CD8-positive, alpha-beta memory T cell (primary cell): ENCODE measurements at places on chromosomes 7 and 10.

DNA sequence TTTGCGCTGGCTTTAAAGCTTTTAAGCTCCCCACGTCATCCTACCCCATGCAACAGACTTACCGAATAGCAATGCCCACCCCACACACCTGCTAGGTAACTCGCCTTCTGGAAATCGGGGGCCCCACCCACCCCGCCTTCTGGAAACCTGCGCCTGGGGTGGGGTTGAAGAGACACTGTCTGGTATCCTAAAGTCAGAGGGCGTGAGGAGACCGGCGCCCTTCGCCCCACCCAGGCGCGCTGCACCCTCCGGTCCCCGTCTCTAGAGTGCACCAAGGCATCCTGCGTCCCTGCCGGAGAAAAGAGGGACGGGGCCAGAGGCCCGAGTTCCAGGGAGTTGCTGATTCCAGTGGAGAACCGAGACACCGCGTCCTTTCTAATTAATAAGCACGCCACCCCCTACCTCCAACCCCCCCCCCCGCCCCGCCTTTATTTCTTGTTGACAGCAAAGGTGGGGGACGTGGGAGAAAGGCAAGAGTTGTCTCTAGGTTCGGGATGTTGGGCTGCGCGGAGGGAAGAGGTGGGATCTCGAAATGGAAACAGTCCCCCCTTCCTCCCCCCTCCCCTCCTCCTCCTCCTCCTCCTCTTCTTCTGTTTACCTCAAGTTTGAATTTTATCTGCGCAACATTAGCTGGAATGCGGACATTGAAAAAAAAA lies 220.9 kb upstream of the MKLN1 start:
- peak; percentile 85 for DNase-seq

- no peak for DNase-seq
These were observed 3.1 kb upstream of the INPP5A start for GRCh38 chr10:132534391-132535064.

GRCh38 chr7:95793658-95794057 lies 21.3 kb downstream of the DYNC1I1 start:
- no peak for DNase-seq

- DNase-seq, result no peak
These were observed 37.3 kb downstream of the INPP5A start for GRCh38 chr10:132574783-132575319.

DNA sequence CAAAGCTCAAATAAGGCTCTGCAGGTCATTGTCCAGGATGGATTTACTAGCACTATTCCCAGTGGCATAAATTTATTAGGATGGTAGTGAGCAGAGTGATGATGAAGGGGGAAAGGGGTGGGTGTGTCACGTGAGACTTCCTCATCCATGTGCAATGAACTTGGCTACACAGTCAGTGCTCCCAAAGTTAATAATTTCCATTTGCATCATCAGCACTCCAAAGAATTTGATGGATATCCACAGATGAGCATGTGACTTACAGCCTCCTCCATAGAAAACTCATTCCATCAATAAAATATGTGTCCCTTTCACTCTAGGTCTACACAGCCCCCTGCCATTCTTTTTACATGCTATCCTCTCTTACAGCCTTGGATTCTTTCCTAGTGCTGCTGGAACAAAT lies 142.6 kb upstream of the PLPP4 start:
- DNase-seq, result no peak

GRCh38 chr7:12422554-12423320 lies 19.1 kb upstream of the VWDE start:
- DNase-seq, result no peak

DNA sequence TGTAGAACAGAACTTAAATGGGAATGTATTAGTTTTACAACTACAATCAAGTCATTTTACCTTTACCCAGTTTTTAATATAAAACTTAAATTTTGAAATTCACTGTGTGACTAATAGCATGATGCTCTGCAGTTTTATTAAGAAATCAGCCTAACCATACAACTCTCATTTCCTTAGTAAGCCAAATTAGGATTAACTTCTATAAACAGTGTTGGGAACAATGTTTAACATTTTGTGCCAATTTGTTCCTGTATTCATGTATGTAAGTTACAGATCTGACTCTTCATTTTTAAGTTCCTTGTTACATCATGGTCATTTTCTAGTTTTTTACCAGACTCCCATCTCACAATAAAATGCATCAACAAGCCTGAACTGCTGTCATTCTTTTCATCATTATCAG lies 209.8 kb downstream of the ZEB1 start:
- no peak for DNase-seq

GRCh38 chr10:5538446-5538845 lies 13.7 kb downstream of the CALML3 start:
- DNase-seq, result no peak

- DNase-seq, result no peak
These were observed 53.8 kb downstream of the LSM5 start for GRCh38 chr7:32436146-32436928.

DNA sequence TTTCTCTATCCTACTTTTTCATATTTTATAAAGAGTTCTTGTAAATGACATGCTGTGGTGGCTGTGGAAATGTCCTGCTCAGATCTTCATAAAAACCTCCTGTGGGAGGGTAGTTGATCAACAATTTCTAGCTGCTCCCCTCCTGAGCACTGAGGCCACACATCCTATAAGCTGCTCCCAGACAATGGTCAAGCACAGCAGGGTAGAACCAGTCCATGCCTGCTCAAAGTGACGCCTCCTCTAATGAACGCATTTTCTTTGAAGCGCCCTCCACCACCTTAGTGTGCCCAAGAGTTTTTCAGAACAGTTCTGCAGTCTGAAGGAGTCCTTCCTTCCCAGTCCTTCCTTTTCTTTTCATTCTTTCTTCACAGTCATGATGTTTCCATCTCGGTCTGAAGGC lies 298.6 kb upstream of the CACNA2D1 start:
- DNase-seq, result no peak

DNA sequence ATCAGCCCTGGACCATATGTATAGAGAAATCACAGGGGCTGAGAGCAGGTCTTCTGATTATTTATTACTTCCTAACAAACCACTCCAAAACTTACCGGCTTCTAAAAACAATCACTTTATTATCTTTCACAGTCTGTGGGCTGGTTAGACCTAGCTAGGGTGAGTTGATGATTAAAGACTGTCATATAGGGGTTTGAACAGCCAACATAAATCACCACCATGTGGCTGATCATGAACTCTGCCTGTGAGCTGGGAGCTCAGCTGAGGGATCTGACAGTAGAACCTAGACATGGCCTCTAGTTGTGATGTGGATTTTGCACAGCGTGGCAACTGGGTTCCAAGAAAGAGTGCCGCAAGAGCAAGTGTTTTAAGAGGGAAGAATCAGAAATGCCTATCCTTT lies 305.4 kb downstream of the CSTF2T start:
- DNase-seq, result no peak

DNA sequence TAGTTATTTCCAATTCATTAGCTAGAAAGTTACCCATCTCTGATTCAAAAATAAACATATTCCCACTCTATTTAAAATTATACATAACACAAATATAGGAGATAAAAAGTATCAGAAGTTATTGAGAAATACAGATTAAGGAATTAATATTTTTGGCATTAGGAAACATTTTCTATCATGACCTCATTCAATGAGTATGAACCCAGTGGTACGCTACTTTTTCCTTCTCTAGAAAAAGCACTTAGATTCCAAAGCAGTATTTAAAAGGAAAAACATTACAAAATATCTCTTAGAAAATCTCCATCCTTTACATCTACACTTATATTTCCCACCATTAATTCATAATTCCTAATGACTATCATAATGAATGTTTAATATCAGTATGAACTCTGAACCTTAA lies 240.6 kb upstream of the GNAI1 start:
- DNase-seq, result no peak

GRCh38 chr10:32417911-32418547 lies 27.9 kb upstream of the CCDC7 start:
- DNase-seq, result no peak

DNA sequence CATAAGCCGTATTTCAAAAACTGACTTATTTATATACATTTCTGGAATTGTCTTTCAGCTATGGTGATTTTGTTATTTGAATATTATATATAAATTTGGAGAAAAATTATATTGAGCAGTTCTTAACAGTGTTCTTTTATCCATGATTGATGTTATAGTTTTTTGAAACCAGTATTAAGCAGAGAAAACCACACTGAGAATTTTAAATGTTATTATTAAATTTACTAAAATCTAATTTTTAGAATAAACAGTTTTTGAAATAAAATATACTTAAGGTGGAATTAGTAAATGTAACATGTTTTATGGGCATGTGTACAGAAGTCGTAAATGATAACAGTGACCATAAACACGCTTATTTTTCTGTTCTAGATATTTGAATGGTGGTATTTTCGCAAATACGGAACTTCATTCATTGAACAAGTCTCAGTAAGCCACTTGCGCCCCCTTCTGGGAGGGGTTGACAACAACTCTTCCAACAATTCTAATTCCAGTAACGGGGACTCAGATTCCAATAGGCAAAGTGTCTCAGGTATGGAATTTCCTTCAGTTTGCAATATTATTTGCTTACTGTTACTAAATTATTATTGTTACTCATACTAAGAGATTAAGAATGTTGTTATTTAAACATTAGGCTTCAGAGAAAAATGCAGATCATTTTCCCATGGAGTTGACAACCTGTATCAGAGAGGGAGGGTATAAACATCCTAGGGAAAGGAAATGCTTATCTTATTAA lies 166.1 kb downstream of the ST7 start:
- DNase-seq, result peak; percentile 58

DNA sequence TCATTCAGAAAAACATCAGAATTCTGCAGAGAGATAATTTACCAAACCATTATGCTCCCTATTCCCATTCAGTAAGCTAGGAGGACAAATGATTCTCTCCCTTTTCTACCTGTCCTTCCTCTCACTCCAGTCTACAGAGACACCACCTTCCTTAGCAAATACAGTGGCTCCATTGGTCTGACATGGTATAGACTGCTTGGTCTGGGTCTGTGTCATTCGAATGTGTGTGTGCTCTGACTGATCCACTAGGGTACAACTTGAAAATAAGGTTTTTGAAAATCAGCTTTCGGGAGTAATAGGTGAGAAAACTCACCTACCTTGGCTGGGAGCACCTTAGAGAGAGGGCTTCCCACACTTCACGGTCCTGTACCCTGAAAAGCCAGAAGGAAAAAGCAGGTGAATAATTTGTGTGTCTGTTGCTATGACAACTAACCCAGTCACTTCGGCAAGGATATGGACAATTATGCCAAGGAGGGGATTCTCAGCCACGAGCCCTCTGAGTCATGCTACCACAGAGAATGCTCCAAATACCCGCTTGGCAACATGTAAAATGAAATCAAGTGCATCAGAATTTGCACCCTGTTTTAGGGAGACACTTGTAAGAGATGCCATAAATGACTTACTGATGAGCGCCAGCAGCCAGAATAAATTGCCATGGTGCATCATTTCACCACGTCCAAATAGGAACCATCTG lies 114.5 kb upstream of the PRKCQ start:
- no peak for DNase-seq

DNA sequence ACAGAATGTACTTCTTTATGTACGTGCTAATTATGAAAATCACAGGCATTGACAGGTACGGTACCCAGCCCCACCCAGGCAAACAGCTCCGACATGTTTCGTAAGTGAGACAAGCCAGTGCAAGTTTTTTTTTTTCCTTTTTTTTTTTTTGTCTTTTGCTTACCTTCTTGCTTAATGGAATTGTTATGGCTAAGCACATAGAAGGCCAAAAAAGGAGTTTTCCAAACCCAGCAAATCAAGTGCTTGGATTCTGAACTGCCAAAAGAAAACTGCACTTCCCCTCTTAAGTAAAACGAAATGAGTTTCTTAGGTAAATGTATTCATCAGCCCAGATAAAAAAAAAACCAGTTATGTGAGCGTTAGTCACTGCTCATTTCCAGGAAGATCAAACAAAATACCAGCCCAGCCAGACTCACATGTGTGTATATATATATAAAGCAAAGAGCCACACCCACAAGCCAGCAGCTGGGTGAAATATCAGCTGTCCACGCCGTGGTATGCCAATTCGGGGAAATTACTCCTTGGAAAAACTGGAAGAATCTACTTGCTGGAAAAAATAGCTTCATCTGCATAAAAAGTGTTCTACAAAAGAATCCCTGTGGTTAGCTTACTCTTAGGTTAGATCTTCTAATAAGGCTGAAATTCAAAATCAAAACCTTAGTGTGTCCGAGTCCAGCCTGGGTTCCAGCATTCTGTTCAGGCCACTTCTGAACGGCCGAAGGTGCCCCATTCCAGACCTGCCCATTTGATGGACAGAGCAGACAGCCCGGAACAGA lies 8.0 kb downstream of the KLF6 start:
- DNase-seq, result peak; percentile 59

- DNase-seq, result no peak
These were observed 26.5 kb downstream of the NDUFB2 start for GRCh38 chr7:140723006-140723405.

- DNase-seq, result no peak
These were observed 155.4 kb downstream of the CELF2 start for GRCh38 chr10:11173042-11173441.

- no peak for DNase-seq
These were observed 367.8 kb upstream of the ZMIZ1 start for GRCh38 chr10:78700816-78701520.

DNA sequence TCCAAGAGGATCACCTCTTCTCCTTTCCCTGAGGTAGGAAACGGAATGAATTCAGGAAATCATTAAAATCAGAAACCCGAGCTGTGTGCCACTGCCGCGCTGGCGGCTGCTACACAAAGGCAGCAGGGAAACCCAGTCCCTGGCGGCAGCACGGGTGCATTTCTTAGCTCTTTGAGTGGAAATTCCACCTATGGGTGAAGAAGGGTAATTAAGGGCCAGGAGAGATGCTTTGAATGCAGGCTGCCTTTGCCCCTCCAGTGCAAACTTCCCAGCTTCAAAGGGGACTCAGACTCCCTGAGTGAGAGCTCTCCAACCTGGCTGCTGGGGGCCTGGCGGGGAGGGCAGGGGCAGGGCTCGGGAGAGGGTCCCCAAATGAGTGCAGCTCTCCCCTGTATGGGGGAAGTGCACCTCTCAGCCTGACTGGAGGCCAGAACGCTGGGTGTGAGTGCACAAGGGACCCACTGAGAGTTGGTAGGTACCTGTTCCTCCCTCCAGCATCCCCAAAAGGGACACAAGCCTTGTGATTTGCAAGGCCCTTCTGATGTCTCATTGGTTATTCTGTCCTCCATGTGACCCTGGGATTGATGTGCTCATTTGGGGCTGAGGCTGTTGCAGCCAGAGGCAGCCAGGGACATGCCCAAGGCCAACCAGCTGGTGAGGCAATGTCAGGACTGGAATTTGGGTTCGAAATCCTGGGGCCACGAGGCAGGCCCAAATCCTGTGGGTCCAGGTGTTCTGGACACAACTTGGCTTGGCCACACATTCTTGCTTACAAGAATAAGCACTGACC lies 16.3 kb upstream of the ZMIZ1 start:
- no peak for DNase-seq

- DNase-seq, result peak; percentile 11
These were observed 252.4 kb downstream of the DIP2C start for GRCh38 chr10:436911-437665.

GRCh38 chr7:92192326-92192725 lies 13.4 kb upstream of the LRRD1 start:
- DNase-seq, result no peak

GRCh38 chr10:116608686-116609594 lies 11.8 kb upstream of the PNLIPRP2 start:
- DNase-seq, result no peak
